ENCODE measurements at places on chromosomes 12 and 14.
A peak's percentile ranks its signal among the peaks of the same experiment; 100 is the strongest.

DNA sequence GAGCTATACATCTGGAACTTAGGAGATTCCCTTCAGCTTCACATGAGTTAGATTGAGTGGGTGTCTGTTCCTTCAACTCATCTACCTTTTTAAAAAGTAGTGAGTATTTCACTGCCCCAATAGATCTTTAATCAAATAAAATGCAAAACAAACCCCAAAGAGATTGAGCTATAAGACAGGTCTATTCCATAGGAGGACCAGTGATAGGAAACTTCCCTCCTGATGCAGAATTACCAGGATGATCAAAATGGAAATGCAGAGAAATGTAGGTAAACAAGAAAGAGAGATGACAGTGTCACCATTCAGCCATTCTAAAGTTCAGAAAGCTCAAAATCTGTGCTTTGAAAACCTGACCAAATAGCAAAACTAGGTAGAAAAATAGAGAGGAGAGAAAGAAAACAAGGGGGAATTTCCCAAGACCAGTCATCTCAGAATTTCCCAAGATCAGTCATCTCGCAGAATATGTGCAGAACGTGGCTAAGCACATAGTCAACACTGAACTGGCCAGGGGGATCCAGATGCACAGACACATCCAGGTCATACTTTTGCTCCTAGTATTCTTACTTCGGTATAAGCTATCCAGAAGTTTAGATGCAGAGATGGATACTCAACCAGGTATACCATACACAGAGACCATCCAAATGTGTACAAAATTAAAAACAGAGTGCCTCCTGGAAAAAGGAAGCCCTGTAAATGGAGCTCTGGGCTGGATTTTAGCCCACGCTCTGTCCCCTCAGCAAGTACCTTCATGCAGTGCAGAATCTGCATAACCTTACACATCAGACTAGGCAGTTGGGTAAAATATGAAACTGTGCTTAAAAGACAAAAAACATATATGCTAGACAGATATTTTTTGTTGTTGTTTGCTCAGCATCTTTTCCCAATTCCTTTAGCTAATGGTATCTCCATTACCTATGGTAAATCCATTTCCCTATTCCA lies 27.4 kb downstream of the SLC41A2 start:
- DNase-seq: peak; percentile 31

GRCh38 chr14:74531467-74531866 lies 37.9 kb downstream of the ISCA2 start:
- DNase-seq: peak; percentile 69

DNA sequence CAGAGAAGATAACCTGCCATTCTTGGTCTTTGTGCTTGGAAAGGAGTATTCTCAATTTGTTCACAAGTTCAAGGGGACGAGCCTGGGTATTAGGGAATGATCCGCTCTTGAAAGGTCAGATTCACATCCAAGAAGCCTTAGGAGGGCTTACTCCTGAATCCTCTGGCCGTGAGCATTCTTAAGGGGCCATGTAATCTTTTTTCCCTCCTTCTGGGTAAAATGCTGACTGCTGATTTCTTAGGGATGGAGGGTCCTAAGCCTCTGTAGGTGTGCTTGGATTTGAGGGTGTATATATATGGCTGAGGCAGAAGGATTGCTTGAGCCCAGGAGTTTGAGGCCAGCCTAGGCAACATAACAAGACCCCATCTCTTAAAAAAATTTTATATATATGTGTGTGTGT lies 149.1 kb downstream of the TSPAN9 start:
- no peak for DNase-seq

- no peak for DNase-seq
Observed at GRCh38 chr14:55116246-55117030, 12.6 kb upstream of the LGALS3 start.

DNA sequence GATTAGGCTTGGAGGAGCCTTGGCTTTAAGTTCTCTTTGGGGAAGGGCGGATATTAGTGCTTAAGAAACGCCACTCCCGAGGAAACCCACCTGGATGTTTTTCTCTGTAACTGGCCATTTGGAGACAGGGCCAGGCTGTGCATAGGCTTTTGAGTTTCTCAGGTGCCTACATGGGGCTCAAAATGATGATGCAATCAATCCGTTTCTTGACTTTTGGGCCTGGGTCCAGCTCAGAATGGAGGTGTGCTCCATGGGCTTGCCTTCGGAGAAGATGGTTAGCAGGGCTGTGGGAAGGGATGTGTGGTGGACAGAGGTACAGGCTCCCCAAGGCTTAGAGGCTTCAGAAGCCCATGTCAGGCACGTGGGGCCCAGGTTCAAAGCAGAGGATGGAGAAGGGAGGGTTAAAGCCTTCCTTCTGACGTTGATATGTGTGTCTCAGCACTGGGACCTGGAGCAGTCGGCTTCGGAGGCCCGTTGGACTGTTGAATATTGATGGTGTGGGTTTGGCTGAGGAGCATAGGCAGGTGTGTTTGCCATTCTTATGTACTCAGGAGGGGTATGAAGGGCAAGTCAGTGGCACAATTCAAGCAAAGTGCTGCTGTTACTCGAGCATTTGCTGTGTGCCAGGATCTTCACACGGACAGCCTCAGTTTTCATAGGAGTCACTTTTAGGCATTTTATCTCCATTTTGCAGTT lies 82.8 kb downstream of the SLC25A47 start:
- DNase-seq: no peak

DNA sequence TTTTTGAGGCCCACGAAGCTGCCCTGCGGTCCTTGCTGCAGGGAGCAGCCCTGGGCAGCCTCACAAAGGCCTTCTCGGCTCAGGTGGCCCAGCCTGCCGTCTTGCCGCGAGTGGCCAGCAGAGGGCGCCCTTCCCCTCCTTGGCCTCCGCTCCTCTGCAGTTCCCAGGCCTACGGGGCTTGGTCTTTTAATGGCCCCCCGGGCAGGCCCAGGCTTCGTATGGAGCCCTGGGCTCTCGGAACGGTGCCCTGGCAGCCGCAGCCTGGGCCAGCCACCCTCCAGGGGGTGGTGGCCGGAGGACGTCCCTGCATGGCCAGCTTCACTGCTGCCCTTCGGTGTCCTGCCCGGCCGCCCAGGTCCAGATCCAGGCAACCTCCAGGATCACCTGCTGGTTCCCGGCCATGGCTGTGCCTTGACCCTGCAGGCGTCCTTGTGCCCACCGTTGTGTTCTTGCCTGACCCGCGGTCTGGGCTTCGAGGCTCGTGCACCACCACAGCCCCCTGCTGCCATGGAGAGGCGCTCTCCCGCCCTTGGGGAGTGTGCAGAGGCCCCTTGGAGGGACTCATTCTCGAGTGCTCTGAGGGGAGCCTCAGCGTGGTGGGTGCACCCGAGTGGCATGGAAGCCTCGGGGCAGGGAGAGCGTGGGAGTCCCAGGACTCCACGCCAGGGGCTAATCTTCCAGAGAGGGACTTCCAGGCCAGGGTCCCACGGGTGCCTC lies 9.4 kb downstream of the ASPG start:
- peak; percentile 64 for DNase-seq

DNA sequence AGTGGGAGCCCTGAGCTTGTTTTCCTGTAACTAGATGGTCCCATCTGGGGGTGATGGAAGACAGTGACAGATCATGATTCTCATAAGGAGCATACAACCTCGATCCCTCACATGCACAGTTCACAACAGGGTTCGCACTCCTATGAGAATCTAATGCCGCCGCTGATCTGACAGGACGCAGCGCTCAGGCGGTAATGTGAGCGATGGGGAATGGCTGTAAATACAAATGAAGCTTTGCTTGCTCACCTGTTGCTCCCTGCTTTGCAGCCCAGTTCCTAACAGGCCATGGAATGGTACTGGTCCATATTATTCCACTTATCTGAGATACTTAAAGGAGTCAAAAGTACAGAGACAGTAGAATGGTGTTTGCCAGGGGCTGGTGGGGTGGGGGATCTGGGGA lies 9.9 kb upstream of the CEP83 start:
- DNase-seq: no peak

GRCh38 chr14:69008421-69008884 lies 29.4 kb upstream of the ACTN1 start:
- peak; percentile 60 for DNase-seq

GRCh38 chr14:67377916-67378315 lies 17.8 kb downstream of the EIF2S1 start:
- DNase-seq: no peak

DNA sequence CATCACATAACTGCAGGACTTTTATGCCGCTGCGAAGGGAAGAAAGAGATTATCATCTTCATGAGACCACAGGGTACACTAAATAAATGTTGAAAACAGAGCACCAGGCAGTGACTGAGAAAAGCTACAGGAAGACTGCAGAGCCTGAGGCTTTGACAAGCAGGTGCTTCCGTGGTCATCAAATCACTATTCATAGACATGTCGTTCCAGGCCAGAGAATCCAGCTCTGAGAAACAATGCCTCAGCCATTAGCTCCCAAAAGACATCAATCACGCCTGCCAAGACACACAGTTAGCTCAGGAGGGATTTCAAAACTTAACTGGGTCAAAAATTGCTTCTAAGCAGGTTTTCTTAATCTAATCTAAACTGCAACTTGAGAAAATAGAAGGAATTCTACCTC lies 47.2 kb upstream of the GARIN6 start:
- no peak for DNase-seq

DNA sequence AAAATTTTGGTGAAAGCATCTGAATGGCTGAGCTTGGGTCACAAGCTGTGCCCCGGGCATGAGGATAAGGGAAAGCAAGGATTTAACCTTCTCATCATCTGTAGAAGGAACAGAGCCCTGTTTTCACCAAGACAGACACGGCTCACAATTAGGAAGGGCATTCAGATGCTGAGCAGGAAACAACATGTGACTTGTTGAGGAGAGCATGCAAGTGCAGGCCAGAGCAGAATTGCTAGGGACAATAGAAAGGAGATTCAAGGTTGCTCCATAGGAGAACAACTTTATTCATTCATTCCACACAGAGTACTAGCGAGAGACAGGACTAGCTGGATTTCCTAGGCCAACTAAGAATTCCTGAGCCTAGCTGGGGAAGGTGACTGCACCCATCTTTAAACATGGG lies 14.6 kb upstream of the RILPL1 start:
- DNase-seq: no peak

DNA sequence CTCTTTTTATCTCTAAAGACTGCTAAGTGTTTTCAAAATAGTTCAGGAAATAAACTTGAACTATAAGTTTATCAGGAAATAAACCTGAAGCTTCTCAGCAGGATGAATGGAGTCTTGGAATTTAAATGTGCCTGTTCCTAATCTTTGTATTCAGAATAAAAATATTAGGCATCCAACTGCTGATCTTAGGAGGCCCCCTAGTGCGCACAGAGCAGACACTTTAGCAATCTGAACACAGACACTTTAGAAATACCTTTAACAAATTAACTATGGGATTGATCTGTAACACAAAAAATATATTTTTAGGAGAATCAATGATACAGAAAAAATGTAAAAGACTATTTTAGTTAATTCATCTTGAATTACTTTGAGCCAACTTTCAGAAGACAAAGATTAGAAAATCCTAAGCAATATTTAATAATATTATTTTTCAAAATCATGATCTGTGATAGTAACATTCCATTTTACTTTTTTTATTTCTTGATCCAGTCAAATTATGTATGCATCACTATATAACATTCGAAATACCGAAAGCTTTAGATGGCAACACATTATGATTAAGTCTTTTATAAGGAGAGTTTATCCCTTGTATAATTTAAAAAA lies 80.9 kb downstream of the SLC41A2 start:
- peak; percentile 83 for DNase-seq

DNA sequence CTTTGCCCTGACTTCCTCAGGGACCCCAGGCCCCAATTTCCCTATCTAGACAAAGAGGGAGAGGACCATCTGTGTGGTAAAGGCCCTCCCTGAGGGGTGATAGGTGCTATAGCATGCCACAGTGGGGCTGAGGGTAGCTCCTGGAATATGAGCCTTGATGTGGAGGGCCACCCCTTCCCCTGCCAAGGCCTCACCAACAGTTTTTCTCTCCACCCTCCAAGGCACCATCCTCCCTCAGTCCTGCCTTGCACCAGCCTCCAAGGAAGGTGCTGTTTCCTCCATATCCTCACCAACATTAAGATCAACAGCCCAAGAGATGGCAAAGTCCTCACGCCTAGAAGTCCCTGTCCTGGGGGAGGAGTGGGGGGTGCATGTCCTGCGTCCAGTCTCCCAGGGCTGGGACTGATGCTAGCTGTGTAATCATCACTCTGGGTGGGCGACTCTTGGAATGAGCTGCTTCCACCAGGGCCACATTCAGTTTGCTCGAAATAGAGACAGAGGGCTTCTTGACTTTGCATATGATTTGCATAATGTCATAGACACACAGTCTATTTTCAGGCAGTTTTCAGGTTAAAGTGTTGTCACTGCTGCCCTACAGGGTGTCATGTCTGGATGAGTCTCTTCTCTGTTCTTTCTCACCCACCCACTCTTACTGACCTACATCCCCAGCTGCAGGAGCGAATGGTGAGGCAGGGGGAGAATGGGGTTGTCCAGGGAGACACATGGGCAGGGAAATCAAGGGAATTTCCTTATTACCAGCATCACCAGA lies 17.4 kb downstream of the ACVRL1 start:
- DNase-seq: no peak

- peak; percentile 72 for DNase-seq
Observed at GRCh38 chr12:91379051-91379775, 196.6 kb upstream of the DCN start.

- DNase-seq: no peak
Observed at GRCh38 chr14:67756496-67756895, 54.8 kb downstream of the RDH12 start.

- DNase-seq: no peak
Observed at GRCh38 chr14:93960108-93960475, 16.3 kb downstream of the ASB2 start.

DNA sequence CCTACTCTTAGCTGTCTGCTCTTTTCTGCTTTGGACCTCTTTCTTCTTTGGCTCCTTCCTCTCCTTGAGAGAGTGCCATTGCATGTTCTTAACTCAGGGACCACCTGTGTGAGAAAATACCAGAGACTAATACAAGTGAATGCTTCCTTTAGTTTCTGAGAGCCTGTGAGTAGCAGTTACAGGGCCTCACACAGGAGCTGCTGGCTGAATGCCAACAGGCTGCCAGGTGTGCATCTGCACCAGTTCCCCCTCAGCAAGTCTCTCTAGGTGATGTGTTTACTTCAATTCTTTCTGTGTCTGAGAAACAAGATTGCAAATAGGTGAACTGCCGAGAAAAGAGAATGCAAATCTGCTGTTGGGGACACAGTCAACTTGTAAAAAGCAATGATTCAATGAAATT lies 108.2 kb downstream of the STXBP6 start:
- no peak for DNase-seq

Measured in adipocyte (in vitro differentiated cells).